Kidney (tissue), 22 donors: ENCODE measurements at places on chromosomes 13 and 19. TPM values are rescaled to one million over a fixed set of nuclear protein-coding genes. Genes with fewer than 3 reads are reported as not detected.
A peak's percentile ranks its signal among the peaks of the same experiment; 100 is the strongest.

The SHC2 gene
- 10.7 TPM for polyA plus RNA-seq

The ZNF69 gene
- 7.8 TPM for polyA plus RNA-seq

The BSG gene
- 984 TPM for polyA plus RNA-seq

The ALDH16A1 gene
- polyA plus RNA-seq, result 26.8 TPM

The COL5A3 gene
- polyA plus RNA-seq, result 0.97 TPM

- no peak for DNase-seq
Observed at GRCh38 chr13:113567681-113568080, 16.9 kb upstream of the TFDP1 start.

DNA sequence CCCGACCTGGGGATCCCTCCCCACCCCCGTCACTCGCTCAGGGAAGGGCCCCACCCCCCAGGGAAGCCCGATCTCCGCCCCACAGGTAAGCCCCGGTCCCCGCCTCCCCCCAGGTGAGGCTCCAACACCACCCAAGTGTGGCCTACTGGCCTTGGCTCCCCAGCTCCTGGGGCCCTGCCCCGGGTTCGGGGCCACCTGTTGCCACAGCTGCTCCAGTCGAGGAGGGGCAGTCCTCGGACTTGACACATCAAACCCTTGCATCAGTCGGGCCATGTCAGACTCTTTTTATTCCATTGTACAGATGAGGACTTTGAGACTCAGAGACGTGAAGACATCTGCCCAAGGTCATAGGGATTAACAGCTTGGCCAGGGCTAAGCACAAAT is 512 bp downstream of the CC2D1A start:
- peak; percentile 21 for DNase-seq

DNA sequence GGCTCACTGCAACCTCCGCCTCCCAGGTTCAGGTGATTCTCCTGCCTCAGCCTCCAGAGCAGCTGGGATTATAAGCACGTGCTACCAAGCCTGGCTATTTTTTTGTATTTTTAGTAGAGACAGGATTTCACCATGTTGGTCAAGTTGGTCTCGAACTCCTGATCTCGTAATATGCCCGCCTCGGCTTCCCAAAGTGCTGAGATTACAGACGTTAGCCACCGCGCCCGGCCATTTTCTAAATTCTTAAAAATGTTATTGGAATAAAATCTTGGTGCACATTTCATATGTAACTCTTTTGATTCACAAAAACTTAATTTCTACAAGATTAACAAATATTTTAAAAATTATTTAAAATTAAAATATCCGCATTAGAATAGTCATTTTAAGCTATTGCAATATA is 1480.3 kb upstream of the SPRY2 start:
- DNase-seq, result no peak

DNA sequence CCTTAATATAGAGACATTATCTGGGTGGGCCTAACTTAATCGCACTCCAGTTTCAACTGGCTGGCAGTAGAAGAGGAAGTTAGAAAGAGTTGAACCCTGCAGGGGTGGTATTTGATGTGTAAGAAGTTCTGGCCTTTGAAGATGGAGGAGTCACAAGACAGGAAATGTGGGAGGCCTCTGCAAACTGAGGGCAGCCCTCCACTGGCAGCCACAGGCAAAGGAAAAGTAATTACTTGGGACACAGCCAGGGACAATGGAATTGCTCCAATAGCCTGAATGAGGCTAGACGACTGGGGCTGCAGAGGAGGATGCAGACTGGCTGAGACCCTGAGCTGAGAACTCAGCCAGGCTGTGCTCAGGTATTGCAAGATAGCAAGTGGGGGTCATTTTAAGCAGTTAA is 703.3 kb upstream of the ARGLU1 start:
- no peak for DNase-seq

- no peak for DNase-seq
Observed at GRCh38 chr19:16042533-16043085, 33.7 kb upstream of the TPM4 start.

- DNase-seq, result peak; percentile 64
Observed at GRCh38 chr13:58767566-58767965, 1136.0 kb downstream of the PCDH17 start.

DNA sequence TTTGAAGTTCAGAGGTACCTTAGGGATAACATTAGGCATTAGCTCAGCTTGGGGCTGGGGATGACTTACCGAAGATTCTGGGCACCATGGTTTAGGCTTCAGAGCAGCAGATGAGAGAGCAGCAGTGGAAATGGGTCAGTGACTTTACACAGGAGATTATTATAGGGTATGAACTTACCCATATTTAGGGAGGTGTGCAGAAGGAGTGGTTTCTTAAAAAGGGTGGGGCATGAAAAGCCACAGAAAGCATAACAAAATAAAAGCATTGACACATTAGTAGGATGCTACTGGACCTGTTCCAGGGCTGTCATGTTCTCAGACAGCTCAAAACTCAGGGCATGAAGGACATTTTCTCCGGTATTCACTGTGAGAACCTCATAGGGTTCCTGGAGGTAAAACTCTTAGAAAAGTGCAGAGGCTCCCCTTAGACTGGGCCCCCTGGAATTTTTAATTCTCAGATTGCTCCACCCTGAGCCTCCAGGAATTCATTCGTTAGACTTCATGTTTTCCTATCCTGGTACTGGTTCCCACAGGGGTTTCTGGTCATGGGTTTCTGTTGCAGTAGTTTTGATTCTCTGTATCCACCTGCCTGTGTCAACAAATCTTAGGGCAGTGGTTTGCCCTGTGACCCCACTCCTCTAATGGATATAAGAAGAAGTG is 20.7 kb downstream of the IGFL1 start:
- DNase-seq, result no peak

DNA sequence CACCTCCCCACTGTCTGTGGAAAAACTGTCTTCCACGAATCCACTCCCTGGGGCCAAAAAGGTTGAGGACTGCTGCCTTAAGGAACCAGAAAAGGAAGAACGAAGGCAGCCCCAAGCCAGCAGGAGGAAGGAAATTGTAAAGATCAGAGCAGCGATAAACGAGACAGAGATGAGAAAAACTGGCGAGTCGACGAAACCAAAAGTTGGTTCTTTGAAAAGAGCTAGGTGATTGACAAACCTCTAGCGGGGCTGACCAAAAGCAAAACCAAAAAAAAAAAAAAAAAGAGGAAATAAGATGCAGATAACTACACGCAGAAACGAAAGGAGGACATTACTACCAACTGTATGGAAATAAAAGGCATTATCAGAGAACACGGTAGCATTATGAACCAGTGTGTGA is 76.9 kb downstream of the GADD45B start:
- DNase-seq, result no peak
